ENCODE measurements at places on chromosomes 7 and 10.
A peak's percentile ranks its signal among the peaks of the same experiment; 100 is the strongest.

DNA sequence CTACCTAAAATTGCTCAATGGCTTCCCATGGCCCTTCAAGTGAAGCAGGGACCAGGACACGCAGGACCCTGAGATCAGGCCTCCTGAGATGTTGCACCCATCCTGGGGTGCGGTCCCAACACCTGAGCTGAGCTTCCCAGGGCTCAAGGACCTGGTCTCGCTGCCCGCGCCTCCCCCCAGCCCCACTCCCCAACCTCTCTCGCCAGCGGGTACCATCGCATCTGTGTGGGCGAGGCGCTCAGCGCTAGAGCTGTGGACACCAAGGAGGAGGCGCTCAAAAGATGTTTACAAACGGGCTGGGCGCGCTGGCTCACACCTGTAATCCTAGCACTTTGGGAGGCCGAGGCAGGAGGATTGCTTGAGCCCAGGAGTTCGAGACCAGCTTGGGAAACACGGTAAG is 7.4 kb upstream of the CRYGN start:
- no peak for DNase-seq

DNA sequence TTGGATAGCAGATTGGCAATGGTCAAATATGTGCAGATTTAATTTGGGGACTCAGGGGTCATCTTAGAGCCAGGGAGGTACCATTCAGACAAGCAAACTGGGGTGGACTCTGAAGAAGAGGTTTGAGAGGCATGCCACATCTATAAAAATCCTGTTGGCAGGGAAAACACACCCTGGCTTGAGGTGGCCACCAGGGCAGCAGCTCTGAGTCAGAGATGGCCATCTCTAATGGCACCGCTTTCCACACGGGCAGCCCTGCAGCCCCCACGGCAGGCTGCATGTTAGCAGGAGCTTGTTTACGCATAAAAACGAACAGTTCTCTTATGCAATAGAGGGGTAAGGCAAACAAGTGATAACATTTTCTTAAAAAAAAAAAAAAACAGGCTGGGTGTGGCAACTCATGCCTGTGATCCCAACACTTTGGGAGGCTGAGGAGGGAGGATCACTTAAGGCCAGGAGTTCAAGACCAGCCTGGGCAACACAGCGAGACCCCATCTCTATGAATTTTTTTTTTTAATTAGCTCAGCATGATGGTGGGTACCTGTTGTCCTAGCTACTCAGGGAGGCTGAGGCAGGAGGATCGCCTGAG is 14.9 kb downstream of the DLG5 start:
- DNase-seq: peak; percentile 39

GRCh38 chr7:147653456-147653855 is 937.1 kb upstream of the C7orf33 start:
- DNase-seq: no peak

GRCh38 chr10:60495338-60496055 is 105.8 kb upstream of the ANK3 start:
- no peak for DNase-seq

DNA sequence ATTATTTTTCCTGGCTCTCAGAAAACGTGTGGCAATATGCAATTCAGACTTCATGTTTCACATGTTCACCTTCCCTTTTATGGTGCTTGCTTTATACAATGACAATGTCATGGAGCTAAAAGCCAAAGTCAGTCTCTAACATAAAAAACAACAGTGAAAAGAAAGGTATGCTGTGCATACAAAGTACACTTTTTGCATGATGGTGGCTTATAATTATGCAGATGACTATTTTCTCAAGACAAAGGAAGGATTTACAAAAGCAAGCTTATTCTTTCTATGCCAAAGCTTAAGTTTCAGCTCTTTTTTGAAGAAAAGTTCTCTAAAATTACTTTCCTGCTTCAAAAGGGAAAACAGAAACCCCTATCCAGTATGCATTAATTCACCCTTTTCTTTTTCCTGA is 15.6 kb downstream of the ERCC6 start:
- no peak for DNase-seq

DNA sequence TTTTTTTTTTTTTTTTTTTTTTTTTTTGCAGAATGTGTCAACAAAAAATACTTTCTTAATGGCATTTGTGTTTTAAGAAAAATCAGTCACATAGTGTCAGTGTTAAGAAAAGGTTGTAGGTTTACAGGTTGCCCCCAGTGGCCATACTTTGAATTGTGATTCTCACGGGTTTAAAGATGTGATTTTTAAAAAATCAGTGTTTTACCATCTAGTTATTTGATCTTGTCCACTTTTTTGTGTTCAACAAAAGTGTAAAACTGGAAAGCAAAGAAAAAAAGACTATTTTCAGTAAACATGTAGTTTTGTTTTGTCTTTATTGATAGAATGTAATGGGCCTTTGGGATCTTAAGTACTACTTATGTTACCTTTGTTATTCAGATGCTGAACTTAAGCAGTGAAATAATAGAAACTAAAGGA is 25.7 kb downstream of the SUV39H2 start:
- DNase-seq: peak; percentile 50

DNA sequence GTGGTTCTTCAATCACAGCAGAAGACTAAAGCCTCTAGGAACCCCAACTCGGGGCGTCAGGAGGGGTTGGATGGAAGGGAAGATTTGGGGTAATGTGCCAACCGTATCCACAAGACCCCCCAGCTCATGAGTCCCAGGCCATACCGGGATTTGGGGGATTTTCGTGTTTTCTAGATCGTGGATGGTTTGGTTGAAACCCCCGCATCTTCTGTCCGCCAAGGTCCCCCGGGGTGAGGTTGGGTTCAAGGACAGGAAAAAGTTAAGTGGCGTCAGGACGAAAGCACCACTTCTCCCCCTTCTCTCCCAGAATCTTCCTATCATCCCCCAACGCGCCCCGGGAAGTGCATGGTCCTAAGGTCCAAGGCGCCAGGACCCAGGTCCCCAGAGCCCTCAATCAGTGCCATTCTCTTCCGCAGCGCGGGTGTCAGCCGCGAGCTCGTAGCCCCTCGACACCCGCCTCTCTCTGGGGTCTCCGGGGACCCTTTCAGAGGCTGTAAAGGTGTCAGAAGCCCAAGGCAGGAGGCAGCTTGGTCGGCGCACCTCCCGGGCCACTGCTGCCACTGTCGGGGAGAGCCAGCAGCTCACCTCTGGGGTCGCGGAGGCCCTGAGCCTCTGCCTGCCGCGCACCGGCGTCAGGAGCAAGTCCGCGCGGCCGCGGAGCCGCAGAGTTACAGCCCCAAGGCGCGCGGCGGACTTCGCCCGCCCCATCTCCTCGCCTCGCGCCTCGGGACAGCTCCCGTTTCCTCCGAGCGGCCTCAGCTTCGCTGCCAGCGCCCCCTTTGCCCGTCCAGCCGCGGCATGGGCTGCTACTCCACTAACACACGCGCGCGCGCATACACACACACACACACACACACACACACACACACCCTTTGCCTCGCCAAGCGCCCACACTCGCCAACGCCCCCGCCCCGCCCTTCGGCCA is 1.5 kb downstream of the MKX start:
- no peak for DNase-seq

DNA sequence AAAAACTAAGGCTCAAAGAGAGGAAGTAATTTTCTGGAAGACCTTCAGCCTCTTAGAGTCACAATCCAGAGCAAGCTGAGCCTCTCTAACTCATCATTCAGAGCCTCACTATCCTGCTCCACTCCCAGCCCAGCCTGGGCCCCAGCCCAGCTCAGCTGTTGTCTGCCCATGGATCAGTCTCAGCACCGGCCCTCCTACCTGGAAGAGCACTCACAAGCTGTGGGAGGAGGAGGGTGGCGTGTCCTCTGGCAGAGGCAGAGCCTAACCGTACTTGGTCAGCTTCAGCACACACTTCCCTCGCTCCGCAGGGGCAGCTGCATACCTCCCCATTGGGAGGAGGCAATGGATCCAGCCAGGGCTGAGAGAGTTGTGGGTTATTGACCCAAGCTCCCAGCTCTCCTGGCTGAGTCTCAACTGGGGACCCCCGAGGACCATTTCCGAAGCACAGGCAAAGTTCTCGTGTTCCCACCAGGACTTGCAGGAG is 66.7 kb upstream of the GPR26 start:
- DNase-seq: no peak

DNA sequence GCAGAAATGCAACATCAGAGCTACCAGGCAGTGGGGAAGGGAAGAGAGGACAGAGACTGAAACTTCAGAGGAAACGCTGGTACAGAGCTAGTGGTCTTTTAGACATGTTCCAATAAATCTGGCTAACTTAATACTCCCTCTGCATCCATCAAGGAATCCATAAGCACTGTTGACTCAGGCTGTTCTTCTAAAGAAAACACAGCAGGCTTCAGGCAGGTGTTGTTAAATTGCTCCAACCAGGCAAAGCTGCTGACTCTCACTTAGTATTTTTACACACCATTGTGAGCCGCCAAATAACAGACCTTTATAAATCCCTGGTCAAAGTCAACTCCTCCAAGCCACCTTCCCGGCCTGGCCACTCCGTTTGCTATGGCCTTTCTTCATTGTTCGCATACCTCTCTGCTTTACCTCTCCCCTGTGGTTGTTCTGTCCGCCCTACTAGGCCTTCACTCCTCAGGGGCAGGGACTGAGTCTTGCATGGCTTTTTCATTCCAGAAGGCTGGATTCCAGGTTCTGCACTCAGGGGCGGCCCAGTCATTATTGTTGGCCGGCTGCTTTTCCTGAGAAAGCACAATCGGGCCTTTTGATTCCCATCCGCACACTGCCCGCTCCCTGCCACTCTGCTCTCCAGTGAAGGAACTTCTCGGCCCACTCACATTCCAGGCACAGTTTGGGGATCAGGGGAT is 18.4 kb downstream of the CREB3L2 start:
- no peak for DNase-seq

GRCh38 chr7:129083525-129083924 is 28.6 kb upstream of the TNPO3 start:
- no peak for DNase-seq

DNA sequence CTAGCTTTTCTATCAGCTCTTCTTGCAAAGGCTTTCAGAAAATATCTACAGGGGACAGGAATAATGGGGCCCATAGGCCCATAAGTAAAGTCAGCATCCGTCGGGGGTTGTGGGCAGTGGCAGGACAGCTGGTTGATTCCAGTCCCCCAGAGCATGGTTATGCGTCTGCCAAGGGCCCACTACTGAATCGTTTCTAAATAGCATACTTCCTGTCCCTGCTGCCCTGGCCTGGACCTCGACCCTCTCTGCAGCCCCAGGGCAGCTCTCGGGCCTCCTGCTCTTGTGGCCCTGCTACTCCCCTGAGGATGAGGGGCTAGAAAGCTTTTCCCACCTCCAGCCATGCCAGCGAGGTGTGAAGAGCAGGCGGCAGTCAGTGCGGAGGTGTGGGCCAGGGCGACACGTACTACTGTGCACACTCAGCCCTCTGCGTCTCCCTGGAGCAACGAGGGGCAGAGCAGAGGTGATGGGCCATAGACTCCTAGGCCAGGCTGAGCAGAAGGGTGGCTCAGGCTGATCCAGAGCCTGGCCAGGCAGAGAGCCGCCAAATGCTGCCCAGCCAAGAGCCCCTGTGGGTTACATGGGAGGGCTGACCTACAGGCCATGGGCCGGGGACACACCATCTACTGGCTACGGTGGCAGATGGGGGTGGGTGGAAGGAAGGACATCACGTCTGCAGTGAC is 4.7 kb upstream of the OPN4 start:
- no peak for DNase-seq

- DNase-seq: no peak
These were observed 13.6 kb downstream of the EIF4EBP2 start for GRCh38 chr10:70417568-70417967.

- no peak for DNase-seq
These were observed 37.1 kb upstream of the DKK1 start for GRCh38 chr10:52276986-52277385.

DNA sequence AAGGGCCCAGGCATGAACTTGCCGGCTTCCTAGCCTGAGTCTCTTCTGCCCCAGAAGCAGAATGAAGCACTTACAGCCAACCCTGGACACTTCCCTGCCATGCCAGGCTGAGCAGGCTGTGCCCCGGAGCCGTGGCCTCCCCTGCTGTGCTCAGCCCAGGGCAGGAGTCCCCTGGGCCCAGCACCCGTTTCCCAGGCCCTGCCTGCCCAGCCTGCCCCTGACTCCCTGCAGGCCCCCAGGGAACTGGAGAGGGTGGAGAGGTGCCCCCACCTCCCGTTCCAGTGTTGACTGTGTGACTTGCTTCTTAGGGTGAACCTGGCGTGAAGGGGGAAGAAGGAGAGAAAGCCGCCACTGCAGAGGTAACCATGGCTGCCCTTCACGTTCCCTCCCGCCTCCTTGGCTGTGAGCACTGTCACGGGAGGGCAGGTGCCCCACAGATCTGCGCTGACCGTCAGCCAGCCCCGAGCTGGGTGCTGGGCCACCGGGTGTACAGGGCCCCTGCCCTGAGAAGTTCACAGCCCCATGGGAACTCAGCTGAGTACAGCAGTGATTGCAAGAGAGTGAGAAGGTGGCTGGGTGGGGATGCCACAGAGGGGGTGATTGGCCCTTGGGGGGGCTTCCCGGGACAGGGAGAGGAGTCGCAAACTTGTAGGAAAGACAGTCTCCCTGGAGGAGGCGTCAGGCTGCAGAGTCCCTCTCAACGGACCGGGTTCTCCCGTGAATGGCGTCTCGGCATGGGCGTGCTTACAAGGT is 75.9 kb downstream of the MYL10 start:
- DNase-seq: no peak

GRCh38 chr10:88946965-88947590 is 5.5 kb downstream of the ACTA2 start:
- DNase-seq: no peak

GRCh38 chr7:79281426-79281825 is 172.0 kb downstream of the MAGI2 start:
- DNase-seq: no peak

- no peak for DNase-seq
These were observed 5.6 kb downstream of the TRPV5 start for GRCh38 chr7:142927949-142928348.

DNA sequence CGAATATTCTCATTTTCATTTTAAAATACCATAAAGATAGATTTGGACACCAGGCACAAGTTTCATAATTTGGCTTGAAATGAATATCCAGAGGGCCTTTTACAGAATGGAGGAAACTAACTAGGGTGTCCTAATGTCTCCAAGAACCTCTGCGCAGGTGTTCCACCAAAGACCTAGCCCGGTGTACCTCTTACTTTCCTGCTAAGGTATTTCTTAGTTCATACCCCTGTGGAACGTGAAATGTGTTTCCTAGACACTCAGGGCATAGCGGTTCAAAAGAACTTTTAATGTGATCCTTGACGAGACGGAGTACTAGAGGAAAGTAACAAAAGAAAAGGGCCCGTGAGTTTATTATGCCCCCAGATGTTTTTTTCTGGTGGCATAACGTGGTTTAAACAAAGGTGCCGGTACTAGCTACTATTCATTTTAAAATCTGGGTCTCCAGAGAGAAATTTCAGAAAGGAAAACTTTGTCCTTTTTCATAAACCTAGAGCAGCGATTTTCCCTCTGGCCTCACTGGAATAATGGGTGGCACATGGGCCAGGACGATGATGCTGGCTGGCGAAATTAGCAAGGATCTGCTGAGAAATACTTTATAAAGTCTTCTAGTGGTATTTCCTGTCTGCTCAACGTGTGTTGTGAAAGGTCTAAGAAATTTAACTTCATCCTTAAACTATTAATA is 1.4 kb downstream of the APBB1IP start:
- DNase-seq: no peak

Data from HuH-7 (cell line).